ENCODE measurements at places on chromosomes 12 and 14.

DNA sequence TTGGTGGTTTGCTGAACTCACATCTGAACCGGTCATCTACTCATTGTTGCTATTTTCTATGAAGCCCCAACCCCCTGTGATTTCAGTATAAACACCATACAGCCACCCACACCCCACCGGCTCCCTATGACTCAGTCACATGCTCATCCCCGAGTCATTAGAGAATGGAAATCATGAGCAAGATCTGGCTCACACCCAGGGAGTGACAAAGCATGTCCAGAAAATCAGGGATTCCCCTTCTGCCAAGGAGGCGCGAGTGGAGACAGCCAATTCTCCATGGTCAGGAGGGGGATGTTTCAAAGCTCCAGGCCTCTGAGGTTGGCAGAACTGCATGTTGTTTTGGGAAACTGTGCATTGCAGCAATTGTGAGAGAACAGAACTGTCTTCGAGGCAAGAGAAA is 657.5 kb upstream of the TBX3 start:
- DNase-seq: peak; percentile 89

DNA sequence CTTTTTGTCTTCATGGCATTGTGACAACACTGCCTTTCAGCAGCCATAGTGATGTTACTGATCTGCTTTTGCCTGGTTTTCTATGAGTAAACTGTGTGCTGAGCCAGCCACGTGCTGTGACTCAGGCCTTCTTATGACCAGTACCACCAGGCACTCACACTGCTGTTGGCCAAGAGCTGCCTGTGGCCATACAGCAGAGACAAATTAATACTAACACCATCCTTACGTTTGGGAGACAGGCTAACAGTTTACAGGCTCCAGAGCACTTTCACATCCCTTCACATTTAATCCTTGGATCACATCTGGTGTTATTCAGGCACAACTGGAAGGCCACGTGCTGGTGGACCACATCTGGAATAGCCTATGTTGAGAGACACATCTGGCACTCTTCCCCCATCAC is 377.9 kb downstream of the CCDC91 start:
- DNase-seq: no peak

GRCh38 chr14:72457641-72458040 is 436.3 kb downstream of the DPF3 start:
- no peak for DNase-seq

GRCh38 chr14:33556382-33557121 is 394.3 kb downstream of the EGLN3 start:
- DNase-seq: no peak

DNA sequence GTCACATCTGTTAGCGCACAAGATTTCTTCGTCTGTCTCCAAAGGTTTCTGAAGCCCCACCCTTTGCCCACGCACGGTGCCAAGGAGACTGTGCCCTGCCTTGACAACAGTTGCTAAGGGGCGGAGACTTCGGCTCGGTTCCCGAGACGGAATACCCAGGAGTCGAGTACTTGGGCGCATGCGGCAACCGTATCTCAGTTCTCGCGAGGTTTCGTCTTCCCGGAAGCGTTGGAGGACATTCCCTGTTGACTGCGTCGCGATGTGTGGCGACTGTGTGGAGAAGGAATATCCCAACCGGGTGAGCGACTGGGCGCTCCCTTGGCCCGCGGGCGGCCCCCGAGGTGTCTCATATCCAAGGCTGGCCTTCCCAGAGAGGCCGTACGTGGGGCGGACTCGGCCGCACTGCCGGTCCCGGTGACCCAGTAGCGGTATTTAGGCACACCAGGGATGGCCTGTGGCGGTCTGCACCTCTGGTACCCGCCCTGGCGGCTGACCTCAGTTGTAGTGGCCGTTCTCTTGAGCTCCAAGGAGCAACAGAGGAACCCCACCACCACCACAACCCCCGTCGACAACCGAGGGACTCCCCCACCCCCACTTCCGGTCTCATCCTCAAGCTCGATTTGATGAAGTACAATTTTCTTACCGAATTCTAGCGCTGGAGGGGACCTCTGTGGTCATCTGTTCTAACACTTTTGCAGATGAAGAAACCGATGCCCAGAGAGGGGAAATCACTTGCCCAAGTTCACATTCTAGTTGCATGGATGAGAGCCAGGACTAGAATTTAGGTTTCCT is at the start of gene CHURC1:
TSS of gene CHURC1 (plus strand) at position 219 of the 792 bp plus-strand sequence. CDS start at position 260, 41 bp downstream.
- DNase-seq: peak; percentile 99

DNA sequence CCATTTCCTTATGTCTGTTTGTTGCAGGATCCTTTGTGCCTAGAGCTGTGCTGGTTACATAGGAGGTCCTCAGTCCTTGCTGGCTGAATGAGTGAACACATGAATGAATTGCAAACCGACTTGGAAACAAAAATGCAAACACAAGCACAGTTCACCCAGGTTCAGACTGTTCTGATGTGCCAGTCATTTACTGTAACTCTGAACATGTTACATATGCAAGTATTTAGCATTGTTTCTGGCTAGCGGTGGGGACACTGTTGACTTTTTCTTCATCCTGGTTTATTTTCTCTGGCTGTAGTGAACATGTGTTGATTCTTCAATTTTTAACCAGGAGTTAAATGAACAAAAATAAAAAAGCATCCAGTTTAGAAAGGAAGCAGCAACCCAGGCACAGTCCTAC is 33.4 kb downstream of the TSPAN9 start:
- no peak for DNase-seq

DNA sequence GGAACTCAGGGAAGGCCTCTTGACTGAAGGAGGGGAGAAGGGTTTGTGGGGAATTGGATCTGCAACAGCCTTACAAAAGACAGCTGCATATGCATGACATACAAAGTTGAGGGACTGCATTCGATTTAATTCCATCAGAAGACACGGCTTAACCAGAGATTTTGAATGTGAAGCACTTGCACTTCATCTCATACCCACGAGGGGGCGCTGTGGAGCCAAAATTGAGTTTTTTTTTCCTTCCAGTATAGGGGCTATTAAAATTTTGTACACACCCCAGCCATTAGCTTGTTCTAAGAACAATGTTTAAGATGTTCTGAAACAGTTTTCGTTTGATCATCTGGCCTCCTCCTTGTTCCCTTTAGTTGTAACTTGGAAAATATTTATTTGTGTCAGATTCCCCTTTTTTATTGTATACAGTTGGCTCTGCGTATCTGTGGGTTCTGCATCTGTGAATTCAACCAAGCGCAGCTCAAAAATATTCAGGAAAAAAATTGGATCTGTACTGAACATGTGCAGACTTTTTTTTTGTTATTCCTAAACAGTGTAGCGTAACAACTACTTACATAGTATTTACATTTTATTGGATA is 1.6 kb downstream of the SUDS3 start:
- peak; percentile 87 for DNase-seq

GRCh38 chr14:96143906-96144305 is 60.7 kb upstream of the BDKRB2 start:
- DNase-seq: no peak

- no peak for DNase-seq
These were observed 16.8 kb upstream of the MGP start for GRCh38 chr12:14902465-14902864.

DNA sequence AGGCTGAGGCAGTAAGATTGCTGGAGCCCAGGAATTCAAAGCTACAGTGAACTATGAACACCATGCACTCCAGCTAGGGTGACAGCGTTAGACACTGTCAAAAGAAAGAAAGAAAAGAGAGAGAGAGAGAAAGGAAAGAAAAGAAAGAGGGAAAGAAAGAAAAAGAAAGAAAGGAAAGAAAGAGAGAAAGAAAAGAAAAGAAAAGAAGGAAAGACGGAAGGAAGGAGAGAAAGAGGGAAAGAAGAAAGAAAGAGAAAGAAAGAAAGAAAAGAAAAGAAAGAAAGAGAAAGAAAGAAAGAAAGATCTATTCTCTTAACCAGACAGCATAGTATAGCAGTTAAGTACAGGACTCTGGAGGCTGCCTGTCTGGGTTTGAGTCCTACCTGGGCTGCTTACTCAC is 21.9 kb upstream of the DENND5B start:
- DNase-seq: no peak

DNA sequence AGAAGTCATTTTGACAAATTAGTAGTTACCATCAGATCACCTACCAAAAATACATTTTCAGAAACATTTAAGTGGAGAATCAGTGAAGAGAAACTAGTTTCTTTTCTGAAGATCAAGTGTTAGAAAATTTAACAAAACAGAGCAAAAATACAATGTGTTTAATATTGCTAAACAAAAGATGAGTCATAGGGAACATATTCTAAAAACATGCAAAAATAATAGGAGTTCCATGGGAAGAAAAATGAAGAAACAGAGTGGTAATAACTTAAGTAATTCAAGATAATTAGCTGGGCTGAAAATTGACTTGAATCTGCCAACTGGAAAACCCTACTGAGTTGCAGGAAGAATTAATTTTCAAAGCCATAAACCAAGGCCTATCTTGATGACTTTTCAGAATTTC is 111.5 kb upstream of the KITLG start:
- no peak for DNase-seq

- DNase-seq: peak; percentile 88
These were observed 595 bp downstream of the KLHL28 start for GRCh38 chr14:44961151-44961553.

GRCh38 chr12:52984136-52984535 is 22.1 kb upstream of the EIF4B start:
- peak; percentile 42 for DNase-seq

DNA sequence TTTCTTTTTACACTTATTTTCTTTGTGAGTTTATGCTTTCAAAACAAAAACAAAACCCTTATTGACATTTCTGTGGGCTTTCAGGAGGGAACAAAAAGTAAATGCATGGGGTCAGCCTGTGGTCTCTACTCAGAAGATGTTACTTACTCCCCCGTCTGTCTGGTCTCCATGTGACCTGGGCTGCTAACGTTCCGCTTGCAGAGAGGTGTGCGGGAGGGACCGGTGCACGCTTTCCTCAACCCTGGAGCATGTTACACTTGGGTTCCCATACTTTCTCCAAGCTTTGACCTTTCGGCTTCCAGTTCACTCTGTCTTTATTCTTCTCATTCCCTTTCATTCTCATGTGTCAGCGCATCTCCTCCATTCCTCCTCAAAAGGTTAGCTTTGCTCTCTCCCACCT is 36.5 kb downstream of the ZC3H14 start:
- DNase-seq: no peak

DNA sequence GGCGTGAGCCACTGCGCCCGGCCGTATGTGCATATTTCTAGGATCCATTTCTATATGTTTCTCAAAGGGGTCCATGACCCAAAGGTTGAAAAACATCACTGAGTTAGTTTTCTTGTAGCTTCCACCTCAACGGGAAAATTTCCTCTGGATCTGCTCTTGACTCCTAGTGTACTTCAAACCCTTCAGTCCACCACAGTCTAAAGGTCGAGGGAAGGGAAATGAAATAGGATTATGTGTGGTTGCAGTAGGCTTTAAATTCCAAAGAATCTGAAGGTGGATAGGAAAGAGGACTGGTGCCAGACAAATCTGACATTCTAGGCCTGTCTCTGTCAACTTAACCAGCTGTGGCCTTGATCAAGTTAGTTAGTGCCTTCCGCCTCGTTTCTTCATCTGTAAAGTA is 1.7 kb upstream of the SUOX start:
- DNase-seq: no peak

- DNase-seq: no peak
These were observed 14.5 kb upstream of the IL22 start for GRCh38 chr12:68267892-68268396.

DNA sequence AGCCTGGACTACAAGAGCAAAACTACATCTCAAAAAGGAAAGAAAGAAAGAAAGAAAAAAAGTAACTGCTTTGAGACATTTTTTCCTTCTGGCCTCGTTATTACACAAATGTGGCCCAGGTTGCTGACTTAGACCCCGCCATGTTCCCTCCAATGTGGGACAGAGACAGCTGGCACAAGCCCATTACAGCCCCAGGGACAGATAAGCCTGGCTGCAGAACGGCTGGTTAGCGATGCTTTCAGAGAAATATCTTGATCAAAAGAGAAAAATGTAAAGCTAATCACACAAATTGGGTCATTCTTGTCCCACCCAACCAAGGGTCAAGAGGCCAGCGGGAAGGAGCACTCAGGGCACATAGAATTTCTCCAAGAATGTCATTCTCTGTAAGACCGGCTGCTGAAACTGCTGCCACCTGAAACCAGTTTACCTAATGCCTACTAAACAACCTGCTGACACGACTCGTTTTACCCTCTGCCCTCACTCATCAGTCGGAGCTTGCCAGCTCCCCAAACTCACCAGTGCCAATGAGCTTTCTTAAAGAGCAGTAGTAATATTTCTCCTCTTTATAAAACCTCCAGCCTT is 63.1 kb downstream of the TNFAIP2 start:
- no peak for DNase-seq

- peak; percentile 12 for DNase-seq
These were observed 55.7 kb upstream of the PTGR2 start for GRCh38 chr14:73795974-73796373.

DNA sequence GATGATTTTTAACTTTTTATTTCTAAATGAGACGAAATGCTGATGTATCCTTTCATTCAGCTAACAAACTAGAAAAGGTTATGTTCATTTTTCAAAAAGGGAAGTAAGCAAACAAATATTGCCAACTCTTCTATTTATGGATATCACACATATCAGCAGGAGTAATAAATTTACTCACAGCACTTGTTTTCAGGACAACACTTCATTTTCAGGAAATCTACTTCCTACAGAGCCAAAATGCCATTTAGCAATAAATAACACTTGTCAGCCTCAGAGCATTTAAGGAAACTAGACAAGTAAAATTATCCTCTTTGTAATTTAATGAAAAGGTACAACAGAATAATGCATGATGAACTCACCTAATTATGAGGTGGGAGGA is 139.6 kb downstream of the HMGA2 start:
- DNase-seq: no peak

- no peak for DNase-seq
These were observed 4.2 kb upstream of the FGF6 start for GRCh38 chr12:4449851-4450221.

GRCh38 chr12:75207338-75208083 is 2.1 kb downstream of the KCNC2 start:
- DNase-seq: peak; percentile 78

DNA sequence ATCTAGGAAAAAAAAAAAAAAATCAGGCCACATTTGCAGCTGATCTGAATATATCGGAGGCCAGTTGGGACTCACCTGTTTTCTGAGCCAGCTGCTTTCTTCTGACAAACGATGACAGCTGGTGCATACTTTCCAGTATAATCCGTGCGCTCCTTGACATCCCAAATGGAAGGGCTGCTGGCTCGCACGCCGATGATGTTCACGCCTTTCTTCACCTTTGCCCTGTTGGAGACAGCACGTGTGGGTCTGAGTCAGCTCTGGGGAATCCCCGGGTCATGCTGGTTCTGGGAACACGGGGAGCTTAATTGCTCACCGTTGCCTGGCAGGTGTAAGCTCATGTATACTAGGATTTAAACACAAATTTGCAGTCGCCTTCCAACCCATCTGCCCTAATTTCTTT is 372.8 kb downstream of the TMEM132D start:
- DNase-seq: no peak

GRCh38 chr12:59459966-59460660 is 135.7 kb upstream of the SLC16A7 start:
- DNase-seq: no peak
